Activated CD8-positive, alpha-beta memory T cell treated with anti-CD3 and anti-CD28 coated beads, Interleukin-2, amount 10 ng/mL, durations not matched to agents 7 days and 5 days (primary cell): ENCODE measurements at places on chromosomes 1 and 21. TPM values are rescaled to one million over a fixed set of nuclear protein-coding genes. Genes with fewer than 3 reads are reported as not detected.

GRCh38 chr1:172837816-172838679 is 179.1 kb downstream of the FASLG start:
- H3K4me3 ChIP-seq = no peak overlapping the region
- H3K4me1 ChIP-seq = peaks cover 16% of the 10 kb centered on the region
- no peak for DNase-seq
- peaks cover 68% of the 10 kb centered on the region for H3K27me3 ChIP-seq
- peaks cover 2% of the 10 kb centered on the region for H3K36me3 ChIP-seq
- no peak overlapping the region for H3K27ac ChIP-seq

DNA sequence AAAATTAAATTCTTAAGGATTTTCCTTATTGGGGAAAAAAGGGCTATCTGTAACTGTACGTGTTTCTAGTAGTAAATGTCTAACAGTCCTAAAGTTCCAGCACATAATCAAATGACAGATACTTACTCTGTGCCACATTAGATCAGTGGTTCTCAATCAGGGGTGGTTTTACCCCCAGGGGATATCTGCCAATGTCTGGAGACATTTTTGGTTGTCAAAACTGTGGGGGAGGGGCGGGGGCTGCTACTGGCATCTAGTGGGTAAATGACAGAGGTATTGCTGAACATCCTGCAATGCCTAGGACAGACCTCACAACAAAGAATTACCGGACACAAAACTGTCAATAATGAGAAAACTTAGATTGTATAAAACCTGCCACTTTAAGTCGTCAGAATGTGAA is 33.4 kb upstream of the PTPRC start:
- H3K4me3 ChIP-seq = no peak overlapping the region
- H3K27ac ChIP-seq = no peak overlapping the region
- H3K4me1 ChIP-seq = peaks cover 50% of the 10 kb centered on the region
- no peak for DNase-seq
- peaks cover 22% of the 10 kb centered on the region for H3K36me3 ChIP-seq

DNA sequence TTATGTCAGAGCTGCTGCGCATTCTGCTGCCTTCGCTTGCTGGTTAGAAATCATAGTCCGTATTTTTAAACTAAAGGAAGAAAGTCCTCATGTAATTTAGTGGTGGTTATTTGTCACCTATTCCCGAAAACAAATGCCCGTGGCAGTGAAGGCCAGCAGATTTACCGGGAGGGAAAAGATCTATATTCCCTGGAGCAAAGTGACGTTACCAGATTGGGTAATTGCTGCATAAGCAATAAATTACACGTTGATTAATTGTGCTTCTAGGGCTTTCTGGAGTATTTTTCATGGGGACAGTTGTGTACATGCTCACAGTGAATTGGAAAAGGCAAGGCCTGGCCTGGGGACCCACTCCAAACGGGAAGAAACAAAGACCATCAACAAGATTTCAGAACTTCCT is 298.7 kb downstream of the NPHP4 start:
- no peaks in the 10 kb centered on the region for H3K36me3 ChIP-seq
- no peak overlapping the region for H3K4me3 ChIP-seq
- no peak overlapping the region for H3K27ac ChIP-seq
- H3K4me1 ChIP-seq = no peaks in the 10 kb centered on the region

- H3K36me3 ChIP-seq = no peaks in the 10 kb centered on the region
- no peak overlapping the region for H3K27ac ChIP-seq
- H3K27me3 ChIP-seq = no peaks in the 10 kb centered on the region
- no peak overlapping the region for H3K4me3 ChIP-seq
Measured at GRCh38 chr1:225828706-225829345, 18.9 kb downstream of the EPHX1 start.

GRCh38 chr1:37919277-37919676 is 27.6 kb downstream of the INPP5B start:
- H3K4me1 ChIP-seq = peaks cover 18% of the 10 kb centered on the region
- H3K36me3 ChIP-seq = peaks cover 24% of the 10 kb centered on the region
- H3K4me3 ChIP-seq = no peak overlapping the region
- no peaks in the 10 kb centered on the region for H3K27me3 ChIP-seq
- no peak overlapping the region for H3K27ac ChIP-seq
- no peak for DNase-seq

DNA sequence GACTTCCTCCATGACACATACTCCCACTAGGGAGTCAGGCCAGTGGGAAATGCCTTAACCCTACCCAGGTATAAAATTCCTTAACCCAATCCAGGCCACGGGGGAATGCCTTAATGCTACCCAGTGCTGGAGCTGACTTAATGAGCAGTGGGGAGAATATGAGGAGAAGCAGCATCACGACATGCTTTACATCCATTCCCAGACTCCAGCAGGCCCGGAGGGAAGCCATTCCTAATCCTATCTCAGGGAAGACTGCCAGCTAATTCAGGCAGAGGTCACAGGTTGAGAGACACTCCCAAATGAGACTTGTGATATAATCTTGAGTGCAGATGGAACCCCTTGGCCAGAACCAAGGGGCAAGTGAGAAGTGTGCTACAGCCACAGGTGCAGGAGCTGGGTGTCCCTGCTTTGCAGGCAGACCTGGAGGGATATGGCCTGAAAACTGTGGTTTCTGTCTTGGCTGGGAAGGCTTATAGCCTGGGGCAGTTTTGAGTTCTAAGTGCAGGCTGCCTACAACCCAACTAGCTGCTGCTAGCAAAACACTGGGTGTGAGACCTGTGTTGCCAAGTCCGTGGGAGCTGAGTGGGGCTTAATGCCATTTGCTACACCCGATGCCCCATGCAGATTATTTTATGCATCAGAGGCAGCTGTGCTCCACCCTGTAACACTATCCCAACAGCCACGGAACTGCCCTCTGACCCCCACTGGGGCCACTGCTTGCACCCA is 45.1 kb upstream of the GUCA2A start:
- peaks cover 13% of the 10 kb centered on the region for H3K4me1 ChIP-seq
- no peaks in the 10 kb centered on the region for H3K27me3 ChIP-seq
- H3K36me3 ChIP-seq = peaks cover 64% of the 10 kb centered on the region
- no peak overlapping the region for H3K4me3 ChIP-seq
- DNase-seq = no peak

GRCh38 chr1:224168859-224169380 is 14.1 kb upstream of the DEGS1 start:
- H3K27ac ChIP-seq = peak overlapping the region; percentile 66
- H3K36me3 ChIP-seq = peaks cover 15% of the 10 kb centered on the region
- peak; percentile 58 for DNase-seq
- H3K4me3 ChIP-seq = peak overlapping the region; percentile 22
- H3K27me3 ChIP-seq = peaks cover 6% of the 10 kb centered on the region

DNA sequence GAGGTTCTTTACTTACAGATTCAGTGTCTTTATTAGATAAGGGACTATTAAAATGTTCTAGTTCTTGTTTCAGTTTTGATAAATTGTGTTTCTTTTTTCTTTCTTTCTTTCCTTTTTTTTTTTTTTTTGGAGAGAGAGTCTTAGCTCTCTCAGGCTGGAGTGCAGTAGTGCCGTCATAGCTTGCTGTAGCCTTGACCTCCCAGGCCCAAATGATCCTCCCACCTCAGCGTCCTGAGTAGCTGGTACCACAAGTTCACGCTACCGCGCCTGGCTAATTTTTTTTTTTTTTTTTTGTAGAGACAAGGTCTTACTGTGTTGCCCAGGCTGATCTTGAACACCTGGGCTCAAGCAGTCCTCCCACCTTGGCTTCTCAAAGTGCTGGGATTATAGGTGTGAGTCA is 76.6 kb downstream of the TMEM200B start:
- peaks cover 3% of the 10 kb centered on the region for H3K36me3 ChIP-seq
- H3K27ac ChIP-seq = no peak overlapping the region
- no peaks in the 10 kb centered on the region for H3K4me1 ChIP-seq
- H3K4me3 ChIP-seq = no peak overlapping the region

DNA sequence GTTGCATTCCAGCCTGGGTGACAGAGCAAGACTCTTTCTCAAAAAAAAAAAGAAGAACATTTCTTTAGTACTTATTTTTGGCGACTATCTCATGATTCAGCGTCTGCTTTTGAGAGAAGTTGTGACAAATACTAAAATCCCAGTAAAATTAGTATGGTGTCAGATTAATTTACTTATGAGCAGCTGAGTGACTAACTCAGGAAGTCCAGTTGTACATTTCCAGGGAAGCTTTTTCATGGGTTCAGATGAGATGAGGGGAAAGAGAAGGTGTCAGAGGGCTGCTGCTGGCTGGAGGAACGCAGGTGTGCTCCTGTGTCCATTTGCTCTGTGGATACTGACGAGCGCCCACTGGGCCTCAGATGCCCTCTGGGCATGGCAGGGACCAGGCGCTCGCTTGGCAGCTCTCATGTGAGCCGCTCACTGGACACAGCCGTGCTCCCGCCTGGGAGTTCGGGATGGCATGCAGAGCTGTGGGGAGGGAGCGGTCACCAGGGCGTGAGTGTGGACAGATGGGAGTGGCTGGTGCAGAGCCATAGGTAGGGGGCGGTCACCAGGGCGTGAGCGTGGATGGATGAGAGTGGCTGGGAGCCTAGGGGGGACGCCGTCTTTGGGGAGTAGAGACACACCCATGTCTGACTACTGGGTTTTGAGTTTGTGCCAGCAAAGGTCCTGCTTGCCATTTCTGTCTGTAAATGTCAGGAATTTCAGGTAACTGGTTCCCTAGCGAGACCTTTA is 55.0 kb downstream of the ADARB1 start:
- H3K4me3 ChIP-seq = no peak overlapping the region
- H3K27ac ChIP-seq = no peak overlapping the region
- no peaks in the 10 kb centered on the region for H3K27me3 ChIP-seq
- no peaks in the 10 kb centered on the region for H3K36me3 ChIP-seq
- peaks cover 20% of the 10 kb centered on the region for H3K4me1 ChIP-seq
- no peak for DNase-seq

DNA sequence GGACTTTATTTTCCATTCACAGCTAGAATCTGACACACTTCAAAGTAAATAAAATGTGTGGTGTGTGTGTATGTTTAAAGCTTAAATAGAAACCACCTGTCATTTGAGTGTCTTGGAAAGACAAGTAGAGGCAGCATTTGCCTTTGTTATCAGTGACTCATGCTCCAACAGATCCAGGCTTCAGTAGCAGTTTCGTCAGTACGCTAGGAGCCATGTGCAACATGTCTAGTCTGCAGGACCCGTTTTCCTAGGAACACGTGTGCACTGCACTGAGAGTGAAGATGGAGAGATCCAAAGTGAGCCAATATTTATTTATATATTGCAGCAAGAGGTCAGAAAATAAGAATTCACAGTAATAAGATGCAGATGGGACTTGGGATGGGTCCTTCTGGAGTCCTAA is 41.8 kb downstream of the SGIP1 start:
- no peaks in the 10 kb centered on the region for H3K4me1 ChIP-seq
- peaks cover 26% of the 10 kb centered on the region for H3K27me3 ChIP-seq
- H3K4me3 ChIP-seq = no peak overlapping the region
- DNase-seq = no peak
- no peak overlapping the region for H3K27ac ChIP-seq
- no peaks in the 10 kb centered on the region for H3K36me3 ChIP-seq

GRCh38 chr1:35449334-35450008 is 107.7 kb downstream of the KIAA0319L start:
- H3K4me1 ChIP-seq = peaks cover 13% of the 10 kb centered on the region
- H3K4me3 ChIP-seq = no peak overlapping the region
- no peak overlapping the region for H3K27ac ChIP-seq
- H3K27me3 ChIP-seq = no peaks in the 10 kb centered on the region
- peaks cover 11% of the 10 kb centered on the region for H3K36me3 ChIP-seq

Gene DNM3
- total RNA-seq = 2.2 TPM

Gene BROX
- total RNA-seq = 35.0 TPM

Gene CENPF
- 150 TPM for total RNA-seq

Gene KIAA1614
- 0.07 TPM for total RNA-seq

Gene KCNJ9
- not detected for total RNA-seq

Gene DNASE2B
- not detected for total RNA-seq

Gene RBP7
- not detected for total RNA-seq

Gene GJA9
- not detected for total RNA-seq

Gene DCST1
- not detected for total RNA-seq
